ENCODE measurements at places on chromosomes 16 and 17. TPM values are rescaled to one million over a fixed set of nuclear protein-coding genes. Genes with fewer than 3 reads are reported as not detected.
A peak's percentile ranks its signal among the peaks of the same experiment; 100 is the strongest.

DNA sequence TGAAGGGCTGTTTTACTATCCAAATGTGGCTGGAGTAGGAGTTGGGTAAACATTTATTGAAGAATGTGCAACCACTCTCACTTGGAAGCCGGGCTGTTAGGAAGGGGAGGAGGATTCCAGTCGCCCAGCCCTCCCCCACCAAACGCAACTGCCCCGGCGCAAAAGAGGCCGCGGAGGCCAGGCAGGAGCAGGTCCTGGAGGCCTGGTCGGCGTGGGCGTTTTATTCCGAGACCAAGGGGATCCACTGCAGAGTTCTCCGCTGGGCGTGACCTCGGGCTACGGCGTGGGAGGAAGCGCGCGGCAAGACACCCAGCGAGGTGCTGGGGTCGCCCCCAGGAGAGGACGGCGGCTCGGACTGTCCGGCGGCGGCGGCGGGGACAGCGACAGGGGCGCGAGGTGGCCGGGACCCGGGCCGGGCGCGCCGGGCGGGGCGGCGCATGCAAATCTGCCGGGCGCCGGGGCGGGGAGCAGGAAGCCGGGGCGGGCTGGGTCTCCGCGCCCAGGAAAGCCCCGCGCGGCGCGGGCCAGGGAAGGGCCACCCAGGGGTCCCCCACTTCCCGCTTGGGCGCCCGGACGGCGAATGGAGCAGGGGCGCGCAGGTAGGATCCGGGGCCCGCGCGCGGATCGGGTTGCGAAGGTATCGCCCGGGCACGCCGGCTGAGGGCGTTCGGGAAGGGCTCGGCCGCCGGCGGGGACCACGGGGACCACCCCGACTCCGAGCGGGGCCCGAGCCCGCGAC is at the start of gene IL4R:
Gene IL4R, plus strand, starts transcription at position 553 of the 739 bp plus-strand sequence. CDS start 26,230 bp downstream, outside the sequence.
- peaks cover 8% of the 10 kb centered on the region for H3K27me3 ChIP-seq
- peak; percentile 69 for DNase-seq
- H3K27ac ChIP-seq = peak within 1 kb of the TSS; percentile 98
- peak within 1 kb of the TSS; percentile 97 for H3K4me3 ChIP-seq

- no peaks in the 10 kb centered on the region for H3K27me3 ChIP-seq
- DNase-seq = no peak
- no peaks in the 10 kb centered on the region for H3K4me1 ChIP-seq
- H3K36me3 ChIP-seq = no peaks in the 10 kb centered on the region
- H3K4me3 ChIP-seq = no peak overlapping the region
These were observed 89.7 kb downstream of the MGAT5B start for GRCh38 chr17:76957678-76958464.

GPRC5C gene
- 1.2 TPM for total RNA-seq

G6PC1 gene
- total RNA-seq = not detected

CDR2L gene
- total RNA-seq = 0.63 TPM

KRT15 gene
- not detected for total RNA-seq

LRRC46 gene
- 0.45 TPM for total RNA-seq

DNA sequence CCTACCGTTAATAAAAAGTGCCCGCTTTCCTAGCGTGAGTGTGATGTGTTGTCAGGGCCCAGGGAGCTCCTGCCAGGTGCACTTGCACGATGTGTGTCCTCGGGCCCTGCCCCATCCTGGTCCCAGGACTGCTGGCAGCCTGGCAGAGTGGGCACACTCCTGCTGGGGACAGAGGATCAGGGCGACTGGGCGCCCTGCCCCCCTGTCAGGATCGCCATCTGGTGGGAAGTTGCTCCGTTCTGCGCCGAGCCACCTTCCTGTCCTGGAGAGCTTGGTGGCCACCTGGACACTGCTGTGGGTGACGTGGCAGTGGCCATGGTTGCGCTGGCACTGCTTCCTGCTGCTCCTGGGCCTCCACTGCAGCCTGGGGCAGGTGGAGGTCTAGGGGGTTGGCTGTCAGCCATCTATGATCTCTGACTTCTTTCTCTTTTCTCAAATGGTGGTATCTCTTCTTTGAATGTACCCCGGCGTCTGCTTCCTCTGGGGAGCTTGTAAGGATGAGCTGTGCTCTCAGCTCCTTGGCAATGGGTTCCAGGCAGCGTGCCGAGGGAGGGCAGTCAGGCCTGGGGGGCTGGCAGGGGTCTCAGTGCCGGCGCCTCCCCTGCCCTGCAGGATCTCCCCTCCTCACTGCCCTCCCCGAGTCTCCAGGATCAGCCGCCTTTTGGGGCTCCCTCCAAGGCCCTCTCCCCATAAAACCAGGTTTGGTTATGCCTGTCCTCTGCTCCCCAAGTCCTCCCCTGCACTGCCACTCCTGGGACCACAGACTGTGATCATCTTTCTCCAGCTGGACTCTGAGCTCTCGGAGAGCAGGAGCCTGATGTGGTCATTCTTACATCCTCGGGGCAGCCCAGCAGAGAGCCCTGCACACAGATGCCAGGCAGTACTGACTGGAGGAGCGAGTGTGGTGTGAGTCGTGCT is 76.9 kb downstream of the AMFR start:
- H3K4me3 ChIP-seq = no peak overlapping the region
- peaks cover 2% of the 10 kb centered on the region for H3K27me3 ChIP-seq
- H3K4me1 ChIP-seq = no peaks in the 10 kb centered on the region
- H3K27ac ChIP-seq = no peak overlapping the region

- H3K27ac ChIP-seq = no peak overlapping the region
- no peaks in the 10 kb centered on the region for H3K27me3 ChIP-seq
- peak; percentile 37 for DNase-seq
- H3K4me1 ChIP-seq = no peaks in the 10 kb centered on the region
- H3K4me3 ChIP-seq = no peak overlapping the region
These were observed 10.9 kb downstream of the COPS3 start for GRCh38 chr17:17269926-17270773.

DNA sequence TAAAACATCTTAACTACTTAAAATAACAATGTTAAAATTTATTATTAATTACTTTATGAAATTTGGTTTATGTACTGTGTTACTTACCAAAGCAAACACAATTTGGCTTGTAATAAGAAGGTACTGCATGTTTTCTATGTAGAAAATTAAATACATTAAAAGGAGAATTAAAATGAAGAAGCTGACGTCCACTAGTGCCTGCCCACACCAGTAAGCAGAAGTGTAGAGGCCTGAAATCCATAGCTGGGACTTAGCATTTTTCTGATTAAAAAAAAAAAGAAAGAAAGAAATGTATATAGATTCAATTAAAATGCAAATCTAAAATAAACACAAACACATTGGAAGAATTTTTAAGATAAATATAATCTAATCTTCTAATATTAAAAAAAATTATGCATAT is 35.8 kb upstream of the ABCA9 start:
- no peak for DNase-seq
- no peaks in the 10 kb centered on the region for H3K36me3 ChIP-seq
- no peak overlapping the region for H3K27ac ChIP-seq
- H3K4me3 ChIP-seq = no peak overlapping the region
- H3K4me1 ChIP-seq = no peaks in the 10 kb centered on the region

Data from activated CD4-positive, alpha-beta memory T cell treated with anti-CD3 and anti-CD28 coated beads, Interleukin-2, amount 10 ng/mL, durations not matched to agents 7 days and 5 days (primary cell).